ENCODE measurements at places on chromosomes 2 and 18.

DNA sequence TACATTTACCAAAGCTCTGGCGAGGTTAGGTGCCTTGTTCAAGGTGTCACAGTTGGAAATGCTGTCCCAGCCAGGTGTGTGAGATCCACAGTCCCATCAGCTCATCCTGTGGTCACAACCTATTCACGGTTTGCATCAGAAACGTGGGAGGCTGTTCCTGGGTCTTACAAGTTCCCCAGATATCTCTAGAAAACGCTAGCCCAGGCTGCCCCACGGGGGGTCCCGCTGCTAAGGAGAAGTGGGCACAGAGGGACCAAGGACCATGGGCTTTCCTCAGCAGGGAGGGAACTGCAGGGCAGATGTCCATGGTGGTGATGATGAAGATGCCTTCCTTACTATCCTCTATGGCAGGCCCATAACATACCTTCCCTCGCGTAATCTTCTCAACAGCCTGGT, 649 bp downstream of the FECH start:
- peak; percentile 7 for DNase-seq

DNA sequence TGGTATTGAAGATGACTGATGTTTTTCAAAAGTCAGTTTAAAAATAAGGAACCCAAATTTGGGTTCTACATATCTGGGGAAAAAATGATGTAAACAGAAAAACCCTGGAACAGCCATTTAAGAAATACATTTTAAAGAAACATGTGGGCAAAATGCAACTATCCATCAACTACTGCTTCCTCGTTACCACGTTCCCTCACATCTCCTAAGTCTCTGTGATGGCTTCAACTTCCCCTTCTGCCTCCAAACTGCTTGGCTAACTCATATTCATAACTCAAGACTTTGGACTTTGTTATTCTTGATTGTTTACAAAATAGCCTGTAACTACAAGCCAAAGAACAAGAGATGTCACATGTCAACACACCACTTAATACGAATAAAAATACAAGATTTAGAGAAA, 116.3 kb downstream of the DYM start:
- no peak for DNase-seq

DNA sequence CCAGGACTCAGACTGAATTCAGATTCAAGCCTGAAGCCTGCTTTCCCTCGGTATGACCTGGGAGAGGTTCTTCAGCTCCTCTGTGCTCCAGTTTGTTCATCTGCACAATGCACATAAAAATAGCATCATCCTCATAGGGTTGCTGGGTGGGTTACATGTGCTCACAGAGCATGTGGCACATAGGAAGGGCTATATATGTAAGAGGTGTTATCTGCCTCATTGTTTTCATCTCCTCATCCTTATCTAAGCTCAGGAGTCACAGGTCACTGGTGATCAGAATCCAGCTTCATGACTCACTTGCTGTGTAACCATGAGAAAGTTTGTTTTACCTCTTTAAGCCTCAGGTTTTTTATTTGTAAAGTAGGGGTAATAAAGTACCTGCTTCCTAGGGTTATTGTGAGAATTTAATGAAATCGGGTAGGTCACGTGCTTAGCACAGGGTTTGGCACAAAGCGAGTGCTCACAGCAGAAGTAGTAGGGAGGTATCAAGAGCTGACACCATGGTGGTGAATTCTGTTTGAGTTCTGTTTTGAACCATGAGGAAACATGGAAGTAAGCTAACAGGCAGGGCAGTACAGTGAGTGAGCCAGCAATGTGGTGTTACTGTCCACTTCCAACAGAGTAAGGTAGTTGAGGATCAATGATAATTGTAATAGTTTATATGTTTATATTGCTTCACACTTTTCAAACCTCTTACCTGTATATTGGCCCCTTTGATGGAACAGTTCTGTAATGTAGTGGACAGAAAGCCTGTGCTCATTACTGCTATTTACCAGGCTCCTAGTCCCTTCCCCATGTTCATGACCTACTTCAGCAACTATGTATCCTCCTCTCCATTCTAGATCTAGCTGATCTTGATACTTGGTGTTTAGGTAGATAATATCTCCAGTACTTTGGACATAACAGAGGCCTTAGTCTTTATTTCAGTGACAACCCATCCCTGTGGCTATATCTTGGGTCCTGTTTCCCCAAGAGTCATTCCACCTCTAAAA, 141.4 kb upstream of the LTBP1 start:
- DNase-seq: peak; percentile 15

DNA sequence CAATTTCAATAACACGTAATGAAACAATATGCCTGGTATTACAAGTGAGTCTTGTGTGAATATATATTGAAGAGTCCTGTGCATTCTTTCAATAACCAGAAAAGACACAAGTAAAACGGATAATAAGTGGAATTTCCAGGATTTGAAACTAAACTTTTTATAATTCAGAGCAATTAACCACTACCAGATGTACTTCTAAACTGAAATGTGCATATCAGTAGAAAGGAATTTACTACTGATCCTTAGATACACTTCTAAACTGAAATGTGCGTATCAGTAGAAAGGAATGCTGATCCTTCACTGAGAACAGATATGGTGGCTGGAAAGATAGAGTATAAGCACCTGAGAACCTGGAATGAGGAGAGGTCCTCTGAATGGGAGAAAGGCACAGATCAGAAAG, 470.9 kb upstream of the SPHKAP start:
- no peak for DNase-seq

DNA sequence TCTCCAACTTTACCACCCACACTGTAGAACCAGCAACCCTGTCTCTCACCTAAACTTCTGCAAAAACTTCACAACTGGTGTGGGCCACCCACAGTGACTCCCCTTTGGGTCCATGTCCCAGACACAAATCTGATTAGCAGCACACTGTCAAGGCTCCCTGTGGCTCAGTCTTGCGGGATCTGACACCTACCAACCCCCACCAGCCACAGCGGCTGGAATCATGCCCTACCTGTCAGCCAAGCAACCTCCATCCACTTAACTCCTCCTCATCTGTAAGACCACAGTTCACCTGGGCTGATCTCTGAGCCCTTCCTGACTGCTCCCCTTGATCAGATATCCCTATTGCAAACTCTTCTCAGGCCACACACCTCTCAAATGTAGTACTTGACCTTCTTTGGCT, 14.6 kb downstream of the TCF4 start:
- DNase-seq: no peak

All from HT1080 (cell line).